ENCODE measurements at places on chromosomes 2 and 18.
A peak's percentile ranks its signal among the peaks of the same experiment; 100 is the strongest.

- no peak for DNase-seq
Measured at GRCh38 chr2:236592821-236593220, 23.2 kb downstream of the ACKR3 start.

GRCh38 chr2:209640358-209640757 lies 131.3 kb upstream of the UNC80 start:
- no peak for DNase-seq

GRCh38 chr2:118119158-118119727 lies 31.0 kb downstream of the INSIG2 start:
- no peak for DNase-seq

DNA sequence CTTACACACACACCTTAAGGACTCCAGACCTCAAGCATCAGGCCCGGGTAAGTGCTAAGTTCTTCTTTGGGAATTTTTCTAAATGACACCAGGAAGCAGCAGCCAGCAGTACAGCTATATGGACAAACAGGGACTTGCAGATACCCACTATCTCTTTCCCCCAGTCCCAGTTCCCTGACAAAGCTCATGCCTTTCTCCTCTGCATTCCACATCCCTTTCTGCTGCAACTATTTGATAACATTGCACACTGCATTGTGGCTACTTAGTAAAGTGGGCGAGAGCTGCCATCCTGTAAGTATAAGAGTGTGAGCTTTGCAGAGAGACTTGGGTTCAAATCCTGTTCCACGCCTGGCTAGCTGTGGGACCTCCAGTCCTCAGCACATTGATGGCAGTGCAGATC lies 14.0 kb upstream of the CD226 start:
- no peak for DNase-seq

DNA sequence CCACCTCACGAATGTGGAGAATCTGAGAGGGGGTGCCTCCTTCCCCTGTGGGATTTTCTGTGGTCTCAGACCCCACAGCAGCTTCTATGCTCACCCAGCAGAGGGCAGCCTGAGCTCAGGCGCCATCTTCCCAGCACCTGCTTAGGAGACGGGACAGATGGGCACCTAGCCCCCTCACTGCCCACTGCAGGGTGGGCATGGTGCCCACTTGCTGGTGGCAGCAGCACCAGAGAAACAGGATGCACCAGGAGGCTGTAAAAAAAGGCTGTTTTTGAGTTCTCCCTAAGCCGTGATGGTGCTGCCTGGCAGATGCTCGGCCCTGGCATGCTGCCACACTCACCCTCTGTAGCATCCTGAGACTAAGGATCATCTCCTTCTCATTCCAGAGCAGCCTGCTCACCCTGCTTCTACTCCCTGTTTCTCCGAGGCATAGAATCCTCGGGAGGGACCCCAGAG lies 19.1 kb upstream of the SLC20A1 start:
- peak; percentile 68 for DNase-seq

DNA sequence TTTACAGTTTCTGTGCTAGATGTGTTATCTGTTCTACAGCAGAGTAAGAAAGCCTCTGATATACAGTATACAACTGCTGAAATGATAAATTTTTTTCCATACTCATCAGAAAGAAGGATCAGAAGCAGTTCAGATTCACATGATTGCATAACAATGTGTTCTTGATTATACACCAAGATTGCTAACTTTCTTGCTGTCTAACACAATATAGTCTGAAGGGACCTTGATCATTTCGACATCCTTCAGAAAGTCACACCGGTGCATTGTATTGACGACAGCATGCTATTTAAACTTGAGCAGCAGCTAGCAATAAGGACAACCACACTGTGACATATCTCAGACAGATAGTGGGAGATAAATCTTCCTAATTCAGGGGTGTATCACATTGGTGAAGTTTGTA lies 127.2 kb downstream of the PDE1A start:
- no peak for DNase-seq

GRCh38 chr2:66568650-66569300 lies 133.8 kb downstream of the MEIS1 start:
- DNase-seq: no peak

- no peak for DNase-seq
Measured at GRCh38 chr2:74503506-74504475, 3.7 kb downstream of the PCGF1 start.

DNA sequence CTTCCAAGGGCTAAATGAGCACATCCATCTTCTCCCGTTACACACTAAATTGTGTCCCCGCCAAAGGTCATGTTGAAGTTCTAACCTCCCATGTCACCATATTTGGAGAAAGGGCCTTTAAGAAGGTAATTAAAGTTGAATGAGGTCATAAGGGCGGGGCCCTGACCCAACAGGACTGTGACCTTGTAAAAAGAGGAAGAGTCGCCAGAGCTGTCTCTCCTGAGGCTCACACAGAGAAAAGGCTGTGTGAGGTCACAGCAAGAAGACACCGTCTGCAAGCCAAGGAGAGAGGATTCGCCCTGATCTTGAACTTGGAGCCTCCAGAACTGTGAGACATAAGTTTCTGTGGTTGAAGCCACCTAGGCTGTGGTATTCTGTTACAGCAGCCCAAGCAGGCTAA lies 24.1 kb downstream of the TRABD2A start:
- DNase-seq: no peak

DNA sequence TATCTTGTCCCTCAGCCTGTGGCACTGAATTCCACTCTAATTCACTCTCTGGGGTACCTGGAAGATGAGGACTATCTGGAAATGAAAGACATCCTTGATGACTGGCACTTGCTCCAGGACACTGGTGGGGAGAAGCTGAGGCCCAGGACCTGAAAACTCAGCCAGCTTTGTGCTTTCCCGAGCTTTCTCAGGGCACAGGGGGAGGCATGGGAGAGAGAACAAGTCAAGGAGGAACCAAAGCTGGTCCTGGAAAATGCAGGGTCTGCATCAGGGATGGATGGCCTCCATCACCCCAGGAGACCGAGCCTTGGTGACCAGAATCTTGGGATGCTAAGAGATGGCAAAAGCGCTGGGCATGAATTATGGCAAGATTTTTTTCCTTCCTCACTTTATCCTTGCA lies 65.1 kb downstream of the MAPK4 start:
- no peak for DNase-seq
